ENCODE measurements at places on chromosomes 12 and 14.

- DNase-seq = no peak
These were observed 498.3 kb downstream of the FOXG1 start for GRCh38 chr14:29264865-29265264.

- DNase-seq = no peak
These were observed 47.6 kb downstream of the MYBPC1 start for GRCh38 chr12:101642115-101643067.

DNA sequence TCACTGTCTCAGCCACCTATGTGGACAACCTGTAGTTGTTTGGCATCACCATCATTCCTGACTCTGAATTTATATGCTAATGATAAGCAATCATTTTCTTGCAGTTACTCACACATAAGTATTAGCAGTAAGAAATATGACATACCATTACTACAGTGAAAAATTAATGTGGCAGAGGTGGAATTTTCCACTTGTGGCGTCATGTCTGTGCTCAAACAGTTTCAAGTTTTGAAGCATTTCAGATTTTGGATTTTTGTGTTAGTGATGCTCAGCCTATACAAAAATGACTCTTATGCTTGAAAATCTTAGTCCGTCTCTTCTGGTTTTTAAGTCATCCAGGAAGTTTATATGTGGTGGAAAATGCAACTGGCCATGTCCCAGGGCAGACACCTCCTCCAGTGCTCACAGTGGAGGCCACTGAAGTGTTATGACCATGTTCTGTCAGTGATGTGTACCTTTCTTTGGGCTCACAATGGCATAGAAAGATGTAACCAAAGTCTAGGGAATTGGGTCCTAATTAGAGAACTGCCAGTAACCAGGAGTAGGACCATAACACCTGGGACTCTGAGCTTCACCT is 220.6 kb downstream of the SYT1 start:
- no peak for DNase-seq

DNA sequence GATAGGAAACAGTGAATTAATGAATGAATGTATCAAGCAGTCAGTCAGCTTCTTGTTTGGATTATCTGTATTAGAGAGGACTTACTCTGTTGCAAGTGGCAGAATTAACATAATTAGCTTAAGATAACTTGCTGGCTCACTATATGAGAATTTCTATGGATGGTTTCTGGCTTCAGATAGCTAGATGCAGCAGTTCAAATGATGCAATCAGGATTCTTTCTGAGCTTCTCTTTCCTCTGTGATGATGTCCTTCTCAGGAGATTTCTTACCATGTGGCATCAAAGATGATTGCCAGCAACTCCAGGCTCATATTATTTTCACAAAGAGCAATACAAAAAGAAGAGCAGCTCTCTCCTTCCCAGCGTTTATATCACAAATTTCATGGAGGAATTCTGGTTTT is 30.7 kb downstream of the FRMD6 start:
- no peak for DNase-seq

GRCh38 chr12:100464529-100464928 is 9.1 kb upstream of the NR1H4 start:
- no peak for DNase-seq

DNA sequence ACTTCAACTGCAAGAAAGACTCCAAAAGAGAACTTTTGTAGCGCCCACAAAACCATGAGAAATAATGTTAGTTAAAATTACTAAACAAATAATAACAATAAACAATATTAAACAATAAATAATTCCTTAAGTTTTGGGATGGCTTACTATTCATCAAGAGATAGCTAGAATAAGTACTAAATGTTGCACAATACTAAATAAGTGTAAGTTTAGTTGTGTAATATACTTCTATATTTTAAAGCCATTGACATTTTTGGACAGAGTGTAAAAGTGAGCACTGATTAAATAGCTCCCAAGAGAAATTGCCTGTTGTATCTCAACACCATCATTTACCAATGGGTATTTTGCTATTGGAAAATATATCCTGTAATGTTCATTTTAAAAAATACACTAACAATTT is 166.7 kb downstream of the ALG10 start:
- no peak for DNase-seq

- no peak for DNase-seq
These were observed 308.8 kb downstream of the EGLN3 start for GRCh38 chr14:33642080-33642479.

- no peak for DNase-seq
These were observed 78.7 kb downstream of the PLXNC1 start for GRCh38 chr12:94227066-94227465.

DNA sequence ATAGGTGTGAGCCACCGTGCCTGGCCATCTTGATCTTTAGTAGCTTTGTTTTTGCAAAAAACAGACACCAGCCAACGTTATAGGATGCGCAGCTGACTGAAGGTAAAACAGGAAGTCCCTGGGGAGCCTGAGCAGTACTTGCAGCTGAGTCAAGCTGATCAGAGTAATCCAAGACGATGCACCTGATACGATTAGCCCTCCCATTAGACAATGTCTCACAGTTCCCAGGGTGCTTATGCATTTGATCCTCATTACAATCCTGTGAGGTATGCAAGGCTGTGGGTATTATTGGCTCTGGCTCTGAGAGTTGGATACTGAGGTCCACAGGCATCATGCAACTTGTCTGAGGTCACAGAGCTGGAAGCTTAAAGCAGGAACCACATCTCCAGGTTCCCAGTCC is 8.1 kb downstream of the KRT18 start:
- DNase-seq = no peak

- DNase-seq = peak; percentile 66
These were observed 4.6 kb upstream of the RARG start for GRCh38 chr12:53236443-53237111.

- DNase-seq = no peak
These were observed 34.5 kb downstream of the SCARB1 start for GRCh38 chr12:124829008-124829707.

- DNase-seq = peak; percentile 14
These were observed 25.5 kb upstream of the FBXO34 start for GRCh38 chr14:55245657-55246268.

DNA sequence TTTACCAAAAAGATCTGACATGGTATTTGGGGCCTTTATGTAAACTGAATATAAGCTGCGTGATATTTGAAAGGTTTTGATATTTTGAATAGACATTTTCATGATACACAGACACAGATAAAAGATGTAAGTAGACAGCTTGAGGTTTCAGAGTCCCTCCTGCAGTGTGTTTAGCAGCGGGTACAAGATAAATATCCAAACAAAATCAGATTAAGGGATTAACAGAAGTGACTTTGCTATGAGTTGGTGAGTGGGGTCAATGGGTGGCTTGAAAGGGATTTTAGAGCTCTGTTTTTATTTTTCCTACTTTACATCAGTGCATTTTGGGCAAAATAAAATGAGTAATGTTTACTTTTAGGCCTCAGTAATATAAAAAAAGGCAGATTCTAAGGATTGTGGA is 84.1 kb downstream of the IGF1 start:
- DNase-seq = no peak

DNA sequence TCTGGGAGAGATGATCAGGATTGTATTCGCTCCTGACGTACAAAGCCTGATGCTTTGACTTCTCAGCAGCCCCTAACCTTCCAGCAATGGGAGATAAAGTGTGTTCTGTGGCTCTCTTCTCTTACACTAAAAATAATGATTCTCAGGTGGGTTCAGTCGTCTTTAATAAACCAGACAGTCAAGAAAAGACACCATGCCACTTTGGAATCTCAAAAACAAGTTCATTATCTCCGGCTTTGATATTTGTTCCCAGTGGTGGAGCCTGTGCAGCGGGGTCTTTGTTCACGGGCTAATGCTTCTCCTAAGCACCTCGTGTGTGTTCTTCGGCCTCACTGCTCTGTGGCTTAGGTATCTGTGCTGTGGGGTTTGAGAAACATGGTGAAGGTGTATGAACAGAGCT is 1.6 kb downstream of the ACVR1B start:
- no peak for DNase-seq

DNA sequence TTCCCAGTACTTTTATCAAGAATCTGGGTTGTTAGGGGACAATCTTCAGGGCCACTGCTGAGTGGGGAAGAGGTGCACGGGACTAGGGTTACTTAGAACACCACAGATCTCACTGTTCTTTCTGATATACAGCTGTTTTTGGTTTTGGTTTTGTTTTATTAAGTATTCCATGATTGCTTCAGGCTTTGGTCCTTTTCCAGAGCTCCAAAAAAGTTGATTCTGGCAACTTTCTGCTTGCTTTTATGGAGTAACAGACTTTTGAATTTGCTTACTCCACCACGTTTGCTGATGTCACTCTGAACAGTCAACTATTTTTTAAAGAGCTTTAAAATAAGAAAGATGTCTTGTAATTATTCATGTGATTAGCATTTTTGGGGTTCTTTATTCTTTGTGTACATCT is 368.1 kb upstream of the FOXG1 start:
- DNase-seq = no peak

DNA sequence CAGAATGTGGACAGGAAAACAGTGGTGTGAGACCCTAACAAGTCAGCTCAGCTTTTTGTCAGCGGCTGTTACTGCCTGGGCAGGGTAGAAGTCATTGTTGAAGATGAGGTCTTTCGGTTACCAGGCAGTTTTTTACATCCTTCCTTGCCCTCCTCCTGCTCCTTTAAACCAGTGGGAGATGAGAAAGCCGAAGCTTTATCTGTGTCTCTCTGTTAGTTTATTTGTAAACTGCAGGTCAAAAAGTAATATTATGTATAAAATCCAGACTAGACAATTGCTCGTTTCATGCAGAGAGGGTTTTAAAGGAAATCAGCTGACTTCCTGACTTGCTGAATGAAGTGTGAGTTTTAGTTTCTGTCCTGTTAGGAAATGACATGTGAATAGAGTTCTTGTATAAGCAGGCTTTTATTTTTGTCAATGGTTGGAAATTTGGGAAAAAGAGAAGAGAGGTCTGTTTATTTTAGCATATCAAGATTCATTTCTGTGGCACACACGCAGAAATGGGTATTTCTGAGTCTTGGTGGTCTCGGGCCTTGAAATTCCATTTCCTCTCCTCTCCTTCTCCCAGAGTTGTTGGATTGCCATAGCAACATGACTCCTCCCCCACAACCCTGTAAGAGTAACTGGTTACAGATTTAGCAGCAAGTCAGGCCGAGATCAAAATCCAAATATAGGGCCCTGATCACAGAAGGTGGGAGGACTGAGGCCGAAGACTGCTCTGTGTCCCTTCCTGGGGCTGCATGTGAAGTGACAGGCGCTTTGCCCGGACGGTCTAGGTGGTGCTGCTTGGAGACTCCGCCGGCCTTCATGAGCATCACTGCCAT is 60.8 kb downstream of the SAMD4A start:
- peak; percentile 41 for DNase-seq

GRCh38 chr14:64741961-64742360 is 37.7 kb downstream of the PLEKHG3 start:
- DNase-seq = no peak

All from activated CD4-positive, alpha-beta T cell treated with anti-CD3 and anti-CD28 coated beads, Interleukin-2, amount 50 U/mL, for 48 hours (primary cell).